ENCODE measurements at places on chromosomes 11 and 22. TPM values are rescaled to one million over a fixed set of nuclear protein-coding genes. Genes with fewer than 3 reads are reported as not detected.
A peak's percentile ranks its signal among the peaks of the same experiment; 100 is the strongest.

- DNase-seq = no peak
Observed at GRCh38 chr22:49786976-49787706, 40.5 kb downstream of the BRD1 start.

DNA sequence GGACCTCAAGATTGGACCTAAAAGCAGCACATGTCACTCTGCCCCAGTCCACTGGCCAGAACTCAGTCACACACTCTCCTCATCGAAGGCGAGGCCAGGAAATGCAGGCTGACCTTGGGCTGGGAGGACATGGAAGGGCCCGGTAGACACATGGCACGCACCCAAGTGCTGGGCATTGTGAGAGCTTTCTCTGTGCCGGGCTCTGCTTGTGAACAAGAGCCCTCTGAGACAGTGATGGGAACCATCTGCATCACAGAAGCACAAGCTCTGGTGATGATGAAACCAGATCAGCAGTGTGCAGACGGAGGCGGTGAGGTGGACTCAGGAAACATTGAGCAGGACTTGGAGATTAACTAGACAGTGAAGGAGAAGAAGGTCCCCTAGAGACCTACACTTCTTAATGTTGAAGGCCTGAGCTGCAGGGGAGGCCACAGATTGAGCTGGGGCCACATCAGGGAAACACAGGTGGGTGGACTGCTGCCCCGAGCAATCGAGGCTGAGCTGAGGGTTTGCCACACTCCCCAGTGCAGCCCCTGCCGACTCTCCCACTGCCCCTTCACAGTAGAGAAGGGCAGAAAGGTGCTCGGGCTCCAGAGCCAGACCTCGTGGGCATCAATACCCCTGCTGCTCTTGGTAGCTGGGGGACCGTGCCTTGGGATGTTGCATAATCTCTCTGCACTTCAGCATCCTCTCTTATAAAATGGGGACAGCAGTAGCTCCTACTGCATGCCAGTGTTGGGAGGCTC is 1460.5 kb downstream of the TBC1D22A start:
- DNase-seq = no peak

DNA sequence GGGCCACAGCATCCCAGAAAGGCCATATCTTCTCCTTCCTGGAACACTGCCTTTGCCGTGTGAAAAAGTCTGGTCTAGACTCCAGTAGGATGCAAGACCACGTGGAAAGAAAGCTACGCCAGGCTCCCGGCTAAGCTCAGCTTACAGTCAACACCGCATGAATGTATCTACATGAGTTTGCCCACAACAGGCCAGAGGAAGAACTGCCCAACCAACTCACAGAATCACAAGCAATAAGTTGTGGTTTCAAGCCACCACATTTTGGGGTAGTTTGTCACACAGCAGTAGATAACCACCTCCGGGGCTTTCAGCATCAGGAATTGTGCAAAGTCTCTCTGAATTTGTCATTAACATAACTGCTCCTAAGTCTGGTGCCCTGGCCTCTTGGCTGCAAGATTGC is 27.3 kb downstream of the HSPA8 start:
- no peak for DNase-seq

- no peak for DNase-seq
Observed at GRCh38 chr11:15967966-15968365, 388.4 kb downstream of the SOX6 start.

DNA sequence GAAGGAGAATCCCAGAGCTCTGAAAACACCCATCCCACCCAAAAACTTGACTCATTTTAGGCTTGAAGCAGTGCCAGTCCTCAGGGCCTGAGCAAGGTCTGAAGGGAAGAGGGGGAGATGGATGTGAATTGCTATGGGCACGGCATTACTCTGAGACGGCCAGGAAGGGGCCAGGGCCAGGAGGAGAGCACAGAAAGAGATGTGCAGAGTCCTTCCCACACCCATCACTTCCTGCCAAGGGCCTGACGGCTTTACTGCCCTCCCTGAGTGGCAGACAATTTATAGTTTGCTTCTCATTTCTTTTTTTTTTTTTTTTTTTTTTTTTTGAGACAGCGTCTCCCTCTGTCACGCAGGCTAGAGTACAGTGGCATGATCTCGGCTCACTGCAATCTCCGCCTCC is 22.5 kb downstream of the TAB1 start:
- no peak for DNase-seq

Gene CSF2RB
- total RNA-seq = not detected

Gene MGAT3
- 33.0 TPM for total RNA-seq

DNA sequence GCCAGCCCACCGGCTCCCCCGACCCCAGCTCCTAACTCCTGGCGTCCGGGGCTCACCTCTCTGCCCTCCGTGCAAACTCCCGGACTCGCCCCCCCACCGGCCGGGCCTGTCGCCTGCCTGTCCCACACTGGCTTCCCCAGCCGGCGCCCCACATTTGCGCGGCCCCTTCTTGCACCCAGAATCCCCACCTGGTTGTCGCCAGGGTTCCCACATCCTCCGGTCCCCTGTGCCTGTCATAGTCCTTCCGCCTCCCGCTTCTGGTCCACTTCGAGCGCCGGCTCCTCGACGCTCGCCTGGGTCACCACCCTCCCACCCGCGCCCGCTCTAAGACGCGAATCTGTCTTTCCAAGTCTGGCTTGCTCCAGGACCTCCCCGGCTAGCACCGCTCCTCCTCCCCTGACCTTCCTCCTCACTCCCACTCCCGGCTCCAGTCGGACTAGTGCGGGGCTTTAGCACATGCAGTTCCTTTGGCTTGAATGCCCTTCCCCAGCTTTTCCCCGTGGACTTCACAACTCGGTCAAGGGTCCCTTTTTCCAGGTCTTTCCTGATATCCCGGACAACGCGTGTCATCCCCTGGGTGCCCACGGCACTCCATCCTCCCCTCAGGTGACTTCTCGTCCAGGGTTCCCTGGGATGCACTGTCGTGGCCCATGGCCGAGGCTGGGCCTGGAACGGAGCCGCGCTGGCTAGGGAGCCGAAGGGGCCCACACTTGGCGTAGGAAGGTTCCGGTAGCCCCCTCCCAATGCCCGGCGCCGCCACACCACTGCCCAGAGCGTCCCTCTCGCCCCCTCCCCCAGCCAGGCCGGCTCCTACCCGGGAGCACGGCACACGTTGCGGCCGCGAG is 635 bp downstream of the SCARF2 start:
- no peak for DNase-seq

DNA sequence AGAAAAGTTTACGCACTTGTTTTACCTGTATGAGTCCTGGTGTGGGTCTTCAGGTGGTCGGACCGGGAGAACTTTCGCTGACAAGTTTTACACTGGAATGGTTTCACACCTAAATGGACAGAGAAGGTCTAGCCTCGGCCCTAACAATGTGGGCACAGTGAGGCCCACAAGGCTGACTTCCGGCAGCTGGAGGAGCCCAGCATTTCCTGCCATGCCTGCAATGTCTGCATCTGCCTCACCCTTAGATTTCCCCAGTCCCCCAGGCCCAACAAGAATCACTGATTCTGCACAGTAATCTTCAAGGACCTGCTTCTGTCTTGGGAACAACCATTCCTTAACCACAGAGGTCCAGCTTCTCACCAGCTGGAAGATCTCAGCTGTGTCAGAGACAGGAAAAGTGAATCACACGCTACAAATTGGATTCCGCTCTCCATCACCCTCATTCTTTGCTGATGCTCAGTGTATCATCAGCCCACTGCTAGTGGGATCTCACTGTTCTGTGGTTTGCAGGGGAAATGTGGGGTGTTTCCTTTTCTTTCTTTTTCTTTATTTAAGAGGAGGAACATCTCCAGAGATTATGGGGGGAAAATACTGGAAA is 43.3 kb downstream of the WT1 start:
- DNase-seq = no peak

DNA sequence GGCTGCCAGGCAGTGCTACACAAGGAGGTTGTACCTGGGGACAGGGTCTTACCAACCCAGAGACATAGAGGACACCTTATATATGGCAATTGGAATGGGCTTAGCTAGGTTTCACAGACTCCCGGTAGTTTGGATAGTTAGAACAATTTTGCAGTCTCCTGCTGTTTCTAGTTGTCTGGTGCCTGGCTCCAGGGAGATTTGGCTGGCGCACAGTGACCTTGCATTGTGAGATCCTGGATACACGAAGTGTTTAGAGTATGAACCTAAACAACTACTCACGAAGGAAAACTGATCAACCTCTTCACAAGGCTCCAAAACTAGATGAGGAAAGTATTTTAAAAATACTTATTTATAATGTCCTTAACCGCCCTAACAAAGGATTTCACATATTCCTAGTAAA is 614.7 kb downstream of the FAM181B start:
- DNase-seq = no peak

DNA sequence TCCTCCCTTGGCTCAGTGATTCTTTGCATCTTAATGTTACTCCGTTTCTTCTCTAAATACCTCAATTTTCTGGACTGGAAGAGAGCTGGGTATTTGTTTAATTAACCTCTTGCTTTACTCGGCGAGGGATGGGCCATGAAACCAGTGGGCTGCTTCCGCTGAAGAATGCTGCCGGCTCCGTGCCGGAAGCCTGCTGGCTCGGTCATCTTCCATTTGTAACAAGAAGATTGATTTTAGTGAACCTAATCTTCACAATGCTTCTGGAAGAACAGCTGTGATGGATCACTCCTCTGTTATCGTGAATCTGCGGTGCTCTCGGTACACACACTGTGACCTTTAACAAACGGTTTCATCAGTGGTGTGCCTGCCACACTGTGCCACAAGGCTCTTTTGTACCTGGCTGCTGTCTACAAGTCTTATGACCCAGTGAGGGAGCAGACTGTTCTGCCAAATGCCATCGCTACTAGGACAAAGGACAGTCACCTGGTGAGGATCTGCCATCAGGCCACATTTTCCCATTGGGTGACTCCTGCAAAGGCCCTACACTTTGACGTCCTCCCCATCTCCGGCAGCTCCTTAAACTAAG is 25.3 kb upstream of the PARVB start:
- no peak for DNase-seq

- peak; percentile 38 for DNase-seq
Observed at GRCh38 chr22:25027959-25028840, 75.7 kb downstream of the KIAA1671 start.

- no peak for DNase-seq
Observed at GRCh38 chr11:44629732-44630345, 64.4 kb downstream of the CD82 start.

- no peak for DNase-seq
Observed at GRCh38 chr11:99188221-99188620, 167.5 kb downstream of the CNTN5 start.

GRCh38 chr11:133232665-133233064 is 299.6 kb downstream of the OPCML start:
- no peak for DNase-seq

DNA sequence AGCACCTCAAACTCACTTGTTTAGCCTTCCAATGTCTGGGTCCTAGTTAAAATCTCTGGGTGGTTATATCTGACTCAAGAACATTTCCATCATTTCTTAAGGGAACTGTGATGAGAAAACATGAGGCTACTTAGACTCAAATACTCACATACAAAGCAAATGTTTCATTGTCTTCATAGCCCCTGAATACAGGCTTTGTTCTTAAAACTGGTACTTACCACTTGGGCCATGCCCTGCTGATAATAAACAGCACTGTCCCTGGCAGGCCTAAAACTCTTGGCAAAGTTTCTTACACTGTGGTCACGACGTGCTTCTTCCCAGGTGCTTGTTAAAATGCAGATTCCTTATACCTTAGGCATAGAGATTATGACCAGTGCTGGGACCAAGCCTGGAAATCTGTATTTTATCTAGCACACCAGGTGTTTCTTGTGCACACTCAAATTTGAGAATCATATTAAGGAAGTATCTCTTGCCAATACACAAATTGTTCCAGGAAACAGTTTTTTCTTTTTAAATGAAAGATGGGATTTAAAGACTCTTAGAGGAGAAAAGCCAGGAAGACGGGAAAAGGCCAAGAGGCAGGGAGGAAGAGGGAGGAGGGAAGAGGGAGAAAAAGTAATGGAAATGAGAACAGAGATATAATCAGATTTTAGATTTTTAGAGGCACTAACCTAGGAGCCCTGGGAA is 287.9 kb upstream of the MPPED2 start:
- no peak for DNase-seq

Gene ST14
- total RNA-seq = 174 TPM

DNA sequence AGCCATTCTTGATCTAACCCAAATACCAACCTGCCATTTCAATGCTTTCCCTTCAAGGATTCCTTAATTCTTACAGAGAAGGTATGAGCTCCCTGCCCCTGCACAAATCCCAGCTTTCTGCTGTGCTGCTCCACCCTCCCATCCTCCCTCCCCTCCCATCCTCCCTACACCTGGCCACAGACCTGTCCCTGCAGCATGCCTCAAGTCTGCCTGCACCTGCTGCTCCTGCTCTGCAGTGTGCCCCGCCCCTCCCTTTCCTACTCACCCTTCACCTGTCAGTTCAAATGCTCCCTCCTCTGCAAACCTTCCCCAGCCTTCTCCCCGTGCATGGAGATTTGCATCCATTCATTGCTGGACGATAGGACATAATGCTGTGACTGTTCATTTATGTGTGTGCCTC is 139.9 kb upstream of the NARS2 start:
- no peak for DNase-seq

Gene APOL5
- not detected for total RNA-seq

Gene TMPRSS13
- total RNA-seq = 1.4 TPM

GRCh38 chr11:76657187-76658170 is 13.1 kb downstream of the LRRC32 start:
- no peak for DNase-seq

Data from Calu3 (cell line).